Stimulated activated CD4-positive, alpha-beta T cell treated with anti-CD3 and anti-CD28 coated beads, Interleukin-1b, Interleukin-23, amount 100 ng/mL, for 24 hours (primary cell): ENCODE measurements at places on chromosomes 13 and 19.
A peak's percentile ranks its signal among the peaks of the same experiment; 100 is the strongest.

- DNase-seq: no peak
Observed at GRCh38 chr13:113116871-113117271, 5.7 kb upstream of the F10 start.

- no peak for DNase-seq
Observed at GRCh38 chr19:22901431-22902130, 69.5 kb downstream of the ZNF723 start.

DNA sequence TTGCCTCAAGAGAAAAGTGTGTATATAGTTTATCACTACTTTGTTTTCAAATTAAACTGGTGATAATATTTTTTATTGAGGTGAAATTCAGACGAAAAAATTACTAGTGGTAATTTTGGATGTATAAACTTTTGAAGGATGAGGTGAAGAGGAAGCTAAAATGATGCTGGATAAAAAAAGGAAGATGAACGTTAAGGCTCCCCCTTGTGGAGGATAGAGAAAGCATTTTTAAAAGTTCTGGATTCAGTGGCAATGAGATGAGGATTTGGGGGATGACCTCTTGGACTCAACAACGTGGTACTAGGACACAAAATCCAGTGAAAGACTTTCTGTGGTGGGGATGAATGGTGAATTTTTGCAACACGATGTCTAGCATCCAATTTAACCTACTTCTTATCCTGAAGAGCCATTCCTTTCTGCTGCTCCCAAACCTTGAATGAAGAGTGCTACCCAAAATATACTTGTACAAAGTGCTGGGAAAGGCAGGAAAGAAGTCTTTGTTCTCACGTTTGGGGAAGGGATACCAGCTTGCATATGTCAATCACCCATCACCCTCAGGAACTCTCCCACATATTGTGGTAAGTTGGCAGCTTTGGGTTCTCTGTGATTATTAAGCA is 7.3 kb upstream of the SIGLEC5 start:
- DNase-seq: no peak

GRCh38 chr19:42965176-42965575 is 28.2 kb upstream of the PSG7 start:
- DNase-seq: no peak

DNA sequence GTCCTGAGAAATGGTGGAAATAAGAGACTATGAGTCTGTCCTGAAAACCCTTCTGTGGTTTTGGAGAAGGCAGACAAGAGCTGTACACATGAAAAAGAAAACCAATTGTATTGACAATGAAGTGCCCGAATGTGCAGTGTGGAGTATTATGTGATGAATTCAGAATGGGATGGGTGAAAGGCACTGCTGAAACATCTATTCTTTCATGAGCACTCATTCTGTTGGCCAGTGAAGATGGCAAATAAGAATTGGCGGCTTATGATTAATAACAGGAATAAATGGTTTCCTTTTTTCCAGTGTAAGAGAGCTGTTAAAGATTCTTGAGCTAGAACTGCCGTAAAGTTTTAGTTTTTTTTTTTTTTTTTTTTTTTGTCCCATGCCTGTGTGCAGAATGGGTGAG is 5.7 kb downstream of the POLR1D start:
- no peak for DNase-seq

- DNase-seq: no peak
Observed at GRCh38 chr19:38266981-38267597, 2.7 kb downstream of the SPINT2 start.

DNA sequence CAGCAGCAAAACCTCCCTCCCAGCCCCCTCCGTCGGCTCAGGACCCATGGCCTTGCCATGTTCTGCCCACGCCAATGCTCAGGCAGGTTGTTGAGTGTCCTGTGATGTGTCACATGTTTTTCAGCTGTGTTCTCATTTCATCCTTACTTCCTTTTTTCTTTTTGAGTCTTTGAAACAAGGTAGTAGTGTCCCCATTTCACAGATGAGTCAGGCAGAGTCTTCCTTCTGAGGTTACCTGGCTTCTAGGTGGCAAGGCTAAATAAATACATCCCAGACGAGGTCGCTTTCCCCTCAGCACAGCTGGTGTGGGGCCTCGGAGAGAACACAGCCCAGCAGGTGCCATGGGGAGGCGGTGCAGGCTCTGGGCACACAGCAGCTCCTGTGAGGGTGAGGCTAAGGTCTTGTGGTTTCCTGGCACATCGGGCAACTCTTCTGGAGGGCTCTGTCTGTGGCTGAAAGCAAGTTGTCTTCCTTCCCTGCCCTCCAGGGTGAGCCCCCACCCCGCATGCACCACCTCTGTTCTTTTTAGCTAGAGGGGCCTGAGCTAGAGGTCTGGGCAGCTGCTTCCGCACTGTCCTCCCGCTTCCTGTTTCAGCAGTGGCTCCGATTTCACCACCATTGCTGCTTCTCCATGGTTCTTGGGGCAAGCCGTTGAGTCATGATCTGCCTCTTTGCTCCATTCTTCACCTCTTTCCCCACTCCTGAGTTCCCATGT is 15.1 kb downstream of the PRAM1 start:
- peak; percentile 16 for DNase-seq

- DNase-seq: no peak
Observed at GRCh38 chr19:31152906-31153305, 196.3 kb downstream of the TSHZ3 start.

DNA sequence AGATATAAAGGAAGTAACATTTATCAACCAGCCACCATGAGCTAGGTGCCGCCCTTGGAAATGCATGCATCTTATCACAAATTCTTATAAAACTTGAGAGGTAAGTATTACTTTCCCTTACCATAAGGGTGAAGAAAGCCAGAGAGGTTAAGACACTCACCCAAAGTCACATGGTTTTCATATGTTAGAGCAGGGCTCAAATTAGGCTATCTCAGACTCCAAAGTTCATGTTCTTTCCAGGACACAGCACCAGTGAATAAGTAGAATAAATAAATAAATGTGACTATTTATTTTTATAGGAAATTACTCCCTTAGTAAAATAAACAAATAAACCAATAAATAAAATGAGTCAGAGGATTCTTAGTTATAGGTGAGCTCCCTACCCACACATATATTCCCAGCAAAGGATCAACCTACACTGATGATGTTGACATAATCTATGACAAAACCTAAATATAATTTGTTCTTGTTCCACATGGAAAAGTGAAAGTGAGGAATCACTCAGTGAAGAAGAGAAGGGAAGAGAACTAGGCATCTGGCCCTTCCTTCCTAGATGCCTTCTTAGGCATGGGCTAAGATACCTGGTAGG is 27.2 kb downstream of the SPRY2 start:
- DNase-seq: no peak

DNA sequence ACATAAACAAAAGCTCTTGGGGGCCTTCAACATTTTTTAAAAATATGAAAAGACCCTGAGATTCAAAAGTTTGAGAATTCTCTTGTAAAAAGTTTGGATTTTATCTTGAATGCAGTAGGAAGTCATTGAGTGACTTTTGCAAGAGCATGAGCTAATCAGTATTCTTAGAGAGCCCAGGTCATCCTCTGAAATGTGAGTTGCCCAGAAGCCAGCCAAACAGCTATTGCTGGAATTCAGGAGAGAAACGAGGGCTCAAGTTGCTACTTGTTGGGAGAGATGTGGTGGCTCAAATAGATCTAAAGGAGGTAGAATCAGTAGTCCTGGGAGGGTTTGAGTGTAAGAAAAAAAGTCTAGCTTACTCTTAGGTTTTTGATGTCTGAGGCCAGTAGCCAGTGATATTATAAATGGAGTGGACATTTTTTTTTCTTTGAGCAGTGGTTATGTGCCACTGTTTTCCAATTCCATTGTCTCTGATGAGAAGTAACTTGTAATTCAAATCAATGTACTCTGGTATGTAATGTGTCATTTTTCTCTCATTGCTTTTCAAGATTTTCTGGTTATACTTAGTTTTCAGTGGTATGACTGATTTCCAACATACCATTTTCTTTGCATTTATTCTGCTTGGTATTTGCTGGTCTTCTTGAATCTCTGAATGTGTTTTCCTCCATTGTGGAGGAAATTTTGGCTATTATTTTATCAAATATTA is 30.7 kb downstream of the LMO7 start:
- DNase-seq: no peak

DNA sequence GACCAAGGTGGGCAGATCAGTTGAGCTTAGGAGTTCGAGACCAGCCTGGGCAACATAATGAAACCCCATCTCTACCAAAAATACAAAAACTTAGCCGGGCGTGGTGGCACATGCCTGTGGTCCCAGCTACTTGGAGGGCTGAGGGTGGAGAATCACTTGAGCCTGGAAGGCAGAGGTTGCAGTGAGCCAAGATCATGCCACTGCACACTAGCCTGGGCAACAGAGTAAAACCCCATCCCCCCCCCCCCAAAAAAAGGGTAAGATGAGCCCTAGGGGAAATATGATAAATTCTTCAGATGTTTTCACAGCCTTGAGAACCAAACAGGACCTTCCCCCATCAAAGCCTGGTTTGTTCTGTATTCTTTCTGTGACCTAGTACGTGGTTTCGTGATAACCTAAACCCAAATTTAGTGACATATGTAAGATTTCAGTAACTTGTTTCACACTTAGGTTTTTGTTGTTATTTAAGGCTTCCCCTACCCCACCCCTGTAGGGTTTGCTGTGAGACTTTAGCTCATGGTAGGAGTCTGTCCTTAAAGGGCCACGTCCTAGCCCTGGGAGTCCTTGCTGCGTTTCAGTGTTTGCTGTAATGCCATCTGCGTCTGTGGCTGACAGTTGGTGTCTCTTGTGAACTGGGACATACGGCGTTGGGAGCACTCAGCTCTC is 49.6 kb downstream of the MYO9B start:
- DNase-seq: no peak

DNA sequence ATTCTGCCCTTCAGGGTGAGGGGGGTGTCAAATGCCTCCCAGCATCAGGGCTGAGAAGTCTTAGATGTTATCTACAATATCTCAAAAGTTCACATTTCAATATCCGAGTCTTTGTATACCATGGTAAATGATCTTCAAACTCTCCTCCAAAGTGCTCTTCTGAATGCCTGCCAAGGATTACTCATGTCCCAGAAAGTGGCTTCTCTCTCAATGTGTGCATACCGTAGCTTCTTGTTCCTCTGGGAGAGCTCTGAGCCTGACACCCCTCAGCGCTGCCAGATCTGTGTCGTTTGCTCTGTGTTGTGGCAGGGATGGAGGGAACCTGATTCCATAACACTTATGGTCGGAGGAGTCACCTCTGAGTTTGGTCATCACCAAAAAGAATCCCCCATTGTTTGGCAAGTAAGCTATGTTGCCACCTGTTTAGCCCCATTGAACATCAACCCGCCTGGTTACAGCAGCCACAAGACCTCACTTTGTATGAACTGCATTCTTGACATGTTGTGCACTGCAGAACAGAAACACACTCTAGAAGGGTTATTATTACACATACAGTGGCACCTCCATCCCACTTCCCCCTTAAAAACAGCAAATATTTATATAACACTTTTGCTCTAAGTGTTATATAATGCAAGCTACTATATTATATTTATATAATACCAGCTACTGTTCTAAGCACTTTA is 163.1 kb upstream of the MIR17HG start:
- DNase-seq: no peak

GRCh38 chr19:49894879-49895565 is 1.7 kb downstream of the IL4I1 start:
- DNase-seq: no peak

DNA sequence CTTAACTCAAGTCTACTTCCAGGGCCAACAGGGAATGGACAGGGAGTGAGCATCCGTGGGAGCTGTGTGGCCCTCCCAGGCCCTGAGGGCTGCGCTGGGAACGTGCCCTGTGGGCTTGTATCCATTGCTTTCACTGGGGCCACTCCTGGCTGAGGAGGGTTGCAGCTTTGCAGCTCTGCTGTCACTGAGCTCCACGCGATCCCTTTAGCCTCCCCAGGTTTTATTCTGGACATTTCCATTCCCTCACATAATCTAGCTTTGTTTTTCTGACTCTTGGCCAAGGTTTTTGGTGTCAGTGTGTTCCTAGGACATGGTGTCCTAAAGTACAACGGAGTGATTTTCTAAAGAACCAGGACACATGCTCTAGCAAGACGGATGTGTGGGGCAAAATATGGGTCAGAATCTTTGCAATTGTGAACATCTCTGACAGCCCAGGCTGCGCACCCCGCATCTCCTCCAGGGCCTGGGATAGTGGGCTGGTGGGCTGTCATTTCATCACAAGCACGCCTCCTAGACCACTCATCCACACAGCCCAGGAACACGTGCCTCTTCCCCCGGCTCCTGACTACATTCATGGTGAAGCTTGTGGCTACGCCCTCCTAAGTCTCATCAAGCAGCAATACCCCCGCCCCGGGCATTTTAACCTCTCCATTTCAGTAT is 28.0 kb downstream of the GGACT start:
- DNase-seq: no peak

GRCh38 chr19:56111601-56112312 is 9.3 kb downstream of the ZNF787 start:
- no peak for DNase-seq

DNA sequence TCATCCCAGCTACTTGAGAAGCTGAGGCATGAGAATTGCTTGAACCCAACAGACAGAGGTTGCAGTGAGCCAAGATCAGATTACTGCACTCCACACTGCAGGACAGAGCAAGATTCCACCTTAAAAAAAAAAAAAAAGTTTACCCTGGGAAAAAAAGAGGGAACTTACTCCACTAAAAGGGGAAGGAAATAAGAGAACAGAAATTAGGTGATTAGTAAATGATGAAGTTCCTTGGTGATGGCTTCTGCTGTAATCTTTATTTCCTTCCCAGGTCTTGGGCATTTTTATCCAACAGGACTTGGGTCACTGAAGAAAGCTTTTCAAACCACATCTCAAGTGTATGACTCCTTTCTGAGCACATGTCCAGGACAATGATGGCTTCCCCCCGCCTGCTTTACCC is 9.3 kb downstream of the ZNF780A start:
- DNase-seq: no peak

GRCh38 chr13:28983641-28984040 is 163.5 kb downstream of the MTUS2 start:
- no peak for DNase-seq

DNA sequence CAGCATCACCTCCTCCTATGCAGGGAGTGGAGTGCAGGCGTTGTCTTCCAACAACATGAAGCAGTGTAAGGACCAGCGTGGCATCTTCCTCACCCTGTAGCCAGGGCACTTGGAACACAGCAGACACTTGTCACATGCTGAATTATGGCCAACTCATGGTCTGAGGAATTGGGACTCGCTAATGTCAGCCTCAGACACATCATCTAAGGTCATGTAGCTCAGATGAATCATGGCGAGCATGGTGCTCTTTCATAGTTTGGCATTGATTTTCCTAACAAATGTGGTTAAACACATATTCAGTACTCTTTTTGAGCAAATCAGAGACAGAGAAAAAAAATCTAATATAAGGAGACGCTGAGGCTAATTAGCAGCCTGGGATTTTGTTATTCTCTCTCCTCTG is 99.6 kb upstream of the SGCG start:
- DNase-seq: no peak

DNA sequence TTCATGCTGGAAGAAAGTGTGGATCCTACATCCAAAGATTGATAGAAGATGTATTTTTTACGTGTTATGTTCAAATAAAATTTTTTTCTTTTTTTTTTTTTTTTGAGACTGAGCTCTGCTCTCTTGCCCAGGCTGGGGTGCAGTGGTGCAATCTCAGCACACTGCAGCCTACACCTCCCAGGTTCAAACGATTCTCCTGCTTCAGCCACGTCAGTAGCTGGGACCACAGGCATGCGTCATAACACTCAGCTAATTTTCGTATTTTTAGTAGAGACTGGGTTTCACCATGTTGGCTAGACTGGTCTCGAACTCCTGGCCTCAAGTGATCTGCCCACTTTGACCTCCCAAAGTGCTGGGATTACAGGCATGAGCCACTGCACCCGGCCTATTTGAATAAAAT is 65.7 kb downstream of the KLF12 start:
- no peak for DNase-seq

GRCh38 chr13:51608857-51609406 is 24.7 kb downstream of the WDFY2 start:
- no peak for DNase-seq

GRCh38 chr19:6579450-6580178 is 11.3 kb downstream of the CD70 start:
- no peak for DNase-seq
